MM.1S (cell line): ENCODE measurements at places on chromosomes 12 and 14.

- DNase-seq, result peak; percentile 31
These were observed 357.1 kb upstream of the SFSWAP start for GRCh38 chr12:131353826-131354225.

DNA sequence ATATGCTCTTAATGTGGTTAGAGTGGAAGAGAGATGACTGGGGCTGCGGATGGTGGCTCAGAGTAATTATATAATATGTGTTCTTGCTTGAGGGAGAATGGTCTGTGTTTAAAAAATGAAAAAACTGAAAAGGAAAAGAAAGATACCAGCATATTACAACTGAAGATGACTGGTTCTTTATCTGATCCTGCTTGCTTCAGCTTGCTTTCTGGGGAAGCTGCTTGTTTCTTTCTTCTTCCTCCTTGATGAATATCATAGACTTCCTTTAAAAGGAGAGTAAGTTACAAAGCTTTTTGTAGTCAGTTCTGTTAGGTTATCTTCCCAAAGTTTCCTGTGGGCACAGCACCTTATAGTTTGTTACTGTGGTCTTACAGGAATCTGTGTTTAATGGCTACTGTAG, 210.9 kb downstream of the ERC1 start:
- no peak for DNase-seq

- peak; percentile 72 for DNase-seq
These were observed 33.8 kb upstream of the FGD4 start for GRCh38 chr12:32365473-32366064.

DNA sequence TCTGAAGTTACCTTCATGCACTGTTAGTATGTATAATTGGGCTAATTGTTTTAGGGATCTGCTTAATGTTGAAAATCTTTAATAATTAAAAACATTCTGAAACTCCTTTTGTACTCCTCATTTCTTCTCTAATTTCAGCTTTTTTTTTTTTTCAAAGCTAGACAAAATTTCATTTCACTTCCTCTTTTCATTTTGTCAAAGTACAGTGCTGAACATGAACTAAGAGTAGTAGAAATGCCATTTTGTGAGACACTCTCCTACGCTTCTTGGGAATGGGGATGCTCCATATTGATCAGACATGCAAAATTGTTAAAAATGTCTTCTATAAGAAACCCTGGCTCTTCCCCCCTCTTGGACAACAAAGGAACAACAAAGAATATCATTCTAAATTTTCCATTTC, 1.7 kb downstream of the ABCD2 start:
- peak; percentile 36 for DNase-seq

- DNase-seq, result no peak
These were observed 166.1 kb upstream of the SLC16A7 start for GRCh38 chr12:59429766-59430165.

DNA sequence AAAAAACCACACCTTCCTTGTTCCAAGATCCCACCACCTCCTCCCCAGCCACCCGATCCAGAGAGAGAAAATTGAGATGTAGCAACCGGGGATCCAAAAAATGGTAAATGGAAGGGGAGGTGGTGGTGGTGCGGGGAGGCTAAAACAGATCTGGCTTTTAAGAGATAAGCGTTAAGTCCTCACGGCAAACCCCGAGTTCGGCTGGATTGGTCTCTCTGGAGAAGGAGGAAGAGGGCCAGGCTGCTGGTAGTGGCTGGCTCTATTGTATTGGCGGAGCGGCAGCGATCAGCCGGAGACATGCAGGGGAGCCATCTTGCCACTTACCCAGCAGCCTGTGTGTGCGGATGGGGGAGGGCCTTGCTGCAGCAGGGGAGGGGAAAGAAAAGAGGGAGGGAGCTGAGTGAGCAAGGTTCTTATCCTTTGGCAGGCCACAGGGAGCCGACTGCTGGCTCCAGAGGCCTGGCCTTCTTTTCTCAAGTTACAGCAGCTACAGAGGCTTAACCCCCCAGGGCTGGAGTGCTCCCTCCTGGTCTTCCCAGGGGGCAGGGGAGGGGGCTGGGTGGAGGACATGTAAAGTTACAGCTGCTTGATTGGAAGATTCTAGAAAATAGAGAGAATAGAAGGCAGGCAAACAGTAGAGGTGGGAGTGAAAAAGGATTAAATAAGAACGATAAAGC, 14.1 kb upstream of the CDH24 start:
- DNase-seq, result peak; percentile 60

DNA sequence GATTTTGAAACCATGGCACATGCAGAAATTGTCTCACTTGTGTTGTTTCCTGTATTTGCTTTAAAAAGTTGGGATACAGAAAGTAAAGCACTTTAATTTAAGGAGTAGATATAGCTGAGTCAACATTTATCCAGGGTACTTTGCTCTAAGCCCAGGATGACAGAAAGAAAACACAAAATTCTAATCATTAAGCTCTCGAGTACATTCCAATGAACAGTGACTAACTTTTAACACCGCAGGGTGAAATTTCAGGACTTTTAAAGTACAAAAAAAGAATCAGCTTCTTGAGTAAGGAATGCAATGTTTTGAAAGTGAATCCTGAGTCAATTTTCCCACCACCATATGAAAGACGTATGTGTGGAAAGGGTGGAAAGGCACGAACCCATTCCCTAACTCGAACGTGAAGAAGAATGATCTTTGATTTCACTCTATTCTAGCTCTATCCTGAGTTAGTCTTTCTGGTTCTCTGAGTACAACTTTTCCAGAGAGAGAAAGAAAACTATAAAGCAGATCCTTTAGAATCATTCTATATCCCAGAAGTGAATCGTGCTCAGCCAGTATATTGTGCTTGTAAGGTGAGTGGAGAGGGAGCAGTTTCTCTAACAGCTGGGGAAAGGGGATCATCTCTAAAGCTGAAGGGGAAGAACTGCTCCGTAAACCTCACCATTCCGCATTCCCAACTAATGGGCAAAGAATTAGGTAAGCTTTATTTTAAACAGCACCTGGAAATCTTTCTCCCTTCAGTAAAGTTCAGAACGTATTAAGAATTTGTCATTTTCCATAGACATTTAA, 779.0 kb upstream of the FLRT2 start:
- no peak for DNase-seq

- DNase-seq, result no peak
These were observed 136.9 kb upstream of the PARP11 start for GRCh38 chr12:4009979-4010704.

DNA sequence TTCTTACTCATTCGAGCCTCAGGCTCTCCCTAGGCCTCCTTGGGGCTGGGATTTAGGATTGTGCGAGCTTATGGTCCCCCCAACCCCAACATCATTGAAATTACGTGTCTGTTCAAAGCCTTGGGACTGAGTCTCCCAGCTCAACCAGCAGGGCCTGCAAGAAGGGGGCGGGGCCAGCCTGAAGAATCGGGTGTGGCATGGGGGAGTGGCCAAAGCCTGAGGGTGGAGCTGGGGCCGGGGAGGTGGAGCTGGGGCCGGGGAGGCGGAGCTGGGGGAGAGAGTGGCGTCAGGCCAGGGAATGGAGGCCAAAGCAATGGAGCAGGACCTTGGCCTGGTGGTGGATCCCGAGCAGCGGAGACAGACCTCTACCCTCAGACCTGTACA, 24.3 kb upstream of the HSPB8 start:
- no peak for DNase-seq
